ENCODE measurements at places on chromosomes 13 and 19.

DNA sequence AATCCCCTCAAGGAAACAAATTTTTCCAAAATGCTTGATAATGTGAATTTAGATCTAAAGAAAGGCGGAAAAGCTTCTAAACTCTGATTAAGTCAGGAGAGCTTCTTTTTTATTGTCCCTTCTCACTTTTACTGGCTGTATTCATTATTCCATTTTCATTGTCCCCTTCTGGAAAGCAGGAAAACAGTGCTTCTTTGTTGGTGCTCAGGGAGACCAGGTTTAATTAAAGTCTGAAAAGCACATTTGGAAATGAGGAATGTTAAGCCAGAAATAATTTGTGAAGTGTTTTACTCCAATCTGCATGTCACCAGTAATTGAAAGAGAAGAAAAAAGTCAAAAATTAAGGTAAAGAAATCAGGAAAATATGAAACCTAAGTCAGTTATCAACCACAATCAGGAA is 43.5 kb upstream of the TSC22D1 start:
- DNase-seq: no peak

DNA sequence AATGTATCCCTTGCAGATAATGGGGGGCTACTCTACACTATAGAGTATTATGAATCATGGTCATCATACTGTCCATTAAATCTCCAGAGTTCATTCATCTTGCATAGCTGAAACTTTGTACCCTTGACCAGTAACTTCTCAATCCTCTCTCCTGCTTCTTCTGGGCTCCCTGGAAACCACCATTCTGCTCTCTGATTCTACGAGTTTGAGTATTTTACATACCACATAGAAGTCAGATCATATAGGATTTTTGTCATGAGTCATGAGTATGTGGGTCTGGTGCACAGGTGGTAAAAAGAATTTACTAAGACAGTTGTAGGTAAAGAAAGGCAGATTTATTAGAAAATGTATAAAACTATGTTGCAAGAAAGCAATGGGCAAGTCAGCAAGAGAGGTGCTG is 41.9 kb downstream of the WTIP start:
- DNase-seq: no peak

- no peak for DNase-seq
Measured at GRCh38 chr19:35249146-35249847, 495 bp downstream of the LSR start.

DNA sequence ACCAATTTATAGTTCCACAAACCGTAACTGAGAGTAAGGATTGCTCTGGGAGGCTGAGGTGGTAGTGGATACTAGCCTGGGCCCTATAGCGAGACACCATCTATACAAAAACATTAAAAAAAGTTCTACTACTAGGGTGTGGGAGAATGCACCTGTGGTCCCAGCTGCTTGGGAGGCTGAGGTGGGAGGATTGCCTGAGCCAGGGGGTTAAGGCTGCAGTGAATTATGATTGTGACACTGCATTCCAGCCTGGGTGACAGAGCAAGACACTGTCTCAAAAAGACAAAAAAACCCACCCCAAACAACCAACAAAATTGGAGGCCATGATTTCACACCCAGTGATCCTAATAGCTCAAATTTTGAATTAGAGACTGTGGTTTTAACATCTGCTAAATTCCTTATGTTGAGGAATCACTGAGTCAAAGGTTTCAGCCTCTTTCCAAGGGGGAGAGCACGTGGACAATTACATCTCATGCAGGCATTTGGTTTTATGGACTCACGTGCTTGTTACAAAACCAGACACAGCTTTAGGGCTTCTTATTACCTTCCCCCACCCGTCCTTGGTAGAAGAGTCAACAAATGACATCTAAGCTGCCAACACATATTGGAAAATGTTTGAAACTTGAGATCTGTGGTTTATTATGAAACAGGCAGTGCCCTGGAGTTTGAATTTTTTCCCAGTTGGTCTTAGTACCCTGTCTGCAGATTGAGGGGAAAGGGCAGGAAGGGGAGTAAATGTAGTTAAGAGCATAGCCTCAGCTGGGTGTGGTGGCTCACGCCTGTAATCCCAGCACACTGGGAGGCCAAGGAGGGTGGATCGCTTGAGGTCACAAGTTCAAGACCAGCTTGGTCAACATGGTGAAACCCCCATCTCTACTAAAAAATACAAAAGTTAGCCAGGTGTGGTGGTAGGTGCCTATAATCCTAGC is 18.5 kb downstream of the CYP2A6 start:
- DNase-seq: peak; percentile 99
